ENCODE measurements at places on chromosomes 6 and 20.

DNA sequence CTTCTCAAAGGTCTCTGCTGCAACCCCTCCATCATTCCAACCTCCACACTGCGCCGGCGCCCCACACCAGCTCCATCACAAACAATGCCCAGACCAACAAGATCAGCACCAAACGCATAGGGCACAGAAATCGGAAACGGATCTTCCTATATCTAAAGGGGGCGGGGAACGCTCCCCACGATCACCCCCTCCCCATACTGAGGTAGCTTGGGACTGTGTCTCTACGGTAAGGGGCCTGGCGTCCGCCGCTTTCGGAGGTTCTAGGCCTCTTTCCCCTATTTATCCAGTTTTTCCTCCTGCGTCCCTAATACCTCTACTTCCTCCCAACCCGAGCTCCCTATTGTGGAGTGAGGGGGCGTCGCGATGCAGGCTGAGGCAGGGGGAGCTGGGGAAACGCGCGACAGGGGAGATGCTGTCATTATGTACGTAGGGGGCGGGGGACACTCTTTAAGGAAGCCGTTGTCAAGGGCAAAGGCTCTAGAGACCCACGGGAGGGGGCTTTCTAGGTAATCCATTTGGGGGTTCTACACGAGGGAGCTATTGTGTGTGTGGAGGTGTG is 909 bp downstream of the DNAAF9 start:
- peak; percentile 6 for DNase-seq

GRCh38 chr20:17543531-17544131 is 12.5 kb upstream of the BFSP1 start:
- no peak for DNase-seq

GRCh38 chr6:53294611-53295010 is 54.1 kb downstream of the ELOVL5 start:
- DNase-seq: no peak

DNA sequence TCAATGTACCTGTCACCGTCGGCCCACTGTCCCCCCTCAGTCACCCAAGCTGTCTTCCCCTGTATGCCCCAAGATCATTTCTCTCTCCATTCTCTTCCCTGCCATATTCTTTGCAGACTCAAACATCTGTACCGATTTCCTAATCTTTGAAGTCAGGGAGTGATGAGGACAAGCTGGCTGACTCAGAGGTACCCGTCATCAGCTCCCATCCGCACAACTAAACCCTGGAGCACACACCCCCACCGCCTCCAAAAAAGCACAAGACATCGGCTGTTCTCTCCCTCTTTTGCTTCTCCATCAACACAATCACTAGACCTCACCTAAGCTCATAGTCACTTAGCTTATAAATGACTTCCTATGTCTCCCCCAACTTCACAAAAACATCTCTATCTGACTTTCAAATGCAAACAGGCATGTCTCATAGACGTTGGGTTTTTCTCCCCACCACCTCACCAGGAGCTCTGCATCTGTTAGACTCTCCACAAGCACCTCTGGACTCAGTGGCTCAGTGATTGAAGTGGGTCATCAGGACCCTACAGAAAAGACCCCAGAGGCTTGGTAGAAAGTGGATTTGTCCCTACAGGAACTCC is 11.5 kb upstream of the NFATC2 start:
- DNase-seq: peak; percentile 55

GRCh38 chr20:1944345-1945091 is 49.3 kb downstream of the SIRPA start:
- DNase-seq: no peak

DNA sequence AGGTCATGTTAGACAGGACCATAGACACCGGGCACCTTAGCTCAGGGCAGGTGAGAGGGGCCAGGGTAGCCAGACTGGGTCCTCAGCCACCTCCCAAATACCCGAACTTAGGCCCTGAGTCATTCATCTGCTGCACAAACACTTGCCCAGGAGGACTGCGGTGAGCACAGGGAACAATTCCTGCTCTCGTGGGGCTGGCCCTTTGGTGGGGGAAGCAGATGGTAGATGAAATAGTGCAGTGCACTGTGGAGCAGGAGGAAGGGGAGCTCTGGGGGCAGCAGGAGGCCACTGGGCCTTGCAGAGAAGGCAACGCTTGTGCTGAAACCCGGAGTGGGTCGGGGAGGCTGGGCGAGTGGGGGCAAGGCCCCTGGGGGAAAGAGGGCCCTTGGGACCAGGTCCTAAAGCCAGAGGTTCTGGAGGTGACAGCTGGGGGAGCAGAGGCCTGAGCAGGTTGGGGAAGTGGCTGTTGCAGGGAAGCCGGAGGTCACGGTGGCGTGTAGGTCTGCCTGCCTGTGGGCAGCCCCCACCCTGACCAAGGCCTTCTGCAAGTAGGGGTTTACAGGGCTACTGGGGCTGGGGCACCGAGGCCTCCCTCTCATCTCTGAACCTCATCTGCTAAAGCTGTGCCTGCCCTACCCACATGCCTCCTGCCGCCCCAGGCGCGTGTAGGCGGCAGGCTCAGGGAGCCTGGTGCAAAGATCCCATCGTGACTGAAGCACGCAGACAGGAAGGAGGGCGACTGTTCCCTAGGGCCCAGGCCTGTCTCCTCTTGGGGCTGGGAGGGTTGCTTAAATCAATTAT is 4.7 kb upstream of the NPBWR2 start:
- DNase-seq: no peak

- no peak for DNase-seq
Measured at GRCh38 chr6:89120371-89120770, 2.5 kb upstream of the SRSF12 start.

- no peak for DNase-seq
Measured at GRCh38 chr6:38901802-38902522, 146.6 kb upstream of the GLP1R start.

DNA sequence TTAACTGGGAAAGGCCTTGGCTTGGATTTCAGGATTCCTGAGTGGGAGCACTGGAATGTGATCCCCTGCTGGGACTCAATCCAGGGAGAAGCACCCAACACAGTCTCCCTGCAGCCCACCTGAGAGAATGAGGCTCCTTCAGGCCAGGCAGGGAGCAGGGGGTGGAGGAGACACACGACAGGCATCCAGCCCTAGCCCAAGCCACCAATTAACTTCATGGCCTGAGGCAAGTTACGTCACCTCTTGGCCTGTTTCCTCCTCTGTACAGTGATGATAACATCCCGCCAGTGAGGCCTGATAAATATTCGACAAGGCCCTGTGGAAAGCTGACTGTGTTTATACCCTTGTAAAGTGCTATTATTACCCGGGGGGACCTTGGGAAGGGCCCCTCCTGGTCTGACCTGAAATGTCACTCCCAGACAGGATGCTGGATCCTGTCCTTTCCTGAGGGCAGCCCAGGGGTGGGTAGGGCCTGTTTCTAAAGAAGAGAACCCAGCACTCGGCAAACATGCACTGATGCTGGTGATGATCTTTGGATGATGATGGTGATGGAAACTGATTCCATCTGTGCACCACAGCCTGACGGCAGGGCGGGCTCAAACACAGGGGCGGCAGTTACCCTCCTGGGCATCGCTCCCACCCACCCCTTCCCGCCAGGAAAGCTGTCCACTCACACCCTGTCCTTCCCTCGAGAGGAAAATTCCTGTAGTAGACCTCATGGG is 12.4 kb downstream of the FRS3 start:
- peak; percentile 19 for DNase-seq

DNA sequence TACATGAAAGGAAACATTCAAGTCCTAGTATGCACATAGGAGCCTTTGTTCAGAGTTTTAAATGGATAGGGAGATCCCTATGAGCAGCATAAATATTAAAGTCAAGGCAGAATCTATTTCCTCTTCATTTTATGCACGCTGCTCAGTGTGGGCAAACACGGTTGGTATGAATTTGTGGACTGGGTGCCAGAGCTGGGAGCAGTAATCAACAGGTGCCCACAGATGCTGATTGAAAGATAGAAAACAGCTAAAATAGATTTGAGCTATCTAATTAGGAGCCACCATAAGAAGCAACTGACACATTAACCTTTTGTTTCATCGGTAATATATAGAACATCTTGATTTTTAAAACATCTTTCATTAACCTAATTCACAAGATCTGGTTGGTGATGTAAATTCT is 175.5 kb downstream of the EYS start:
- DNase-seq: no peak

GRCh38 chr20:10636326-10636818 is 37.4 kb downstream of the JAG1 start:
- DNase-seq: no peak

GRCh38 chr20:63833776-63834490 is 2.9 kb upstream of the ZBTB46 start:
- no peak for DNase-seq

DNA sequence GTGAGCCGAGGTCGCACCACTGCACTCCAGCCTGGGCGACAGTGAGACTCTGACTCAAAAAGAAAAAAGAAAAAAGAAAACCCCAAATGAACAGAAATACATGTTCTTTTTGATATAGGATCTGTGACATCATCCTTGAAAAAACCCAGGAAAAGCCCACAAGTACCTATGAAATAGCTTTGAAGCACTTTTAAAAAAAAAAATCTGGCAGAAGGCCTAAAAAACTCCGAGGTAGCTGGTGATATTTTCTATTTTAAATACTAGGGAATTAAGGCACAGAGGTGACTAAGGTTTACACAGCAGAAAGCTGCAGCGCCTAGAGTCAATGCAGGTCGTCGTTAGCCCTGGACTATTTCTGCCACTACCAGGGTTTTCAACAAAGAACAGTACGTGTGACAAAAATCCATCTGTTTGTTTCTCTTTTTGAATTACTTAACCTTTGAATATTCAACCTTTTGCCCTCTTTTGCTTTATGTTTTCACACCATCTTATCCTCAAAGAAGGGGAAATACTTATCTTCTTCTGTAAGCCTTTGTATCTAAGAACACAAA is 39.4 kb upstream of the EEF1A1 start:
- no peak for DNase-seq

- no peak for DNase-seq
Measured at GRCh38 chr20:38131588-38132121, 33.4 kb downstream of the TGM2 start.

- no peak for DNase-seq
Measured at GRCh38 chr6:153106021-153106420, 25.1 kb downstream of the RGS17 start.

All from kidney capillary endothelial cell (primary cell).